ENCODE measurements at places on chromosomes 5 and 9.

DNA sequence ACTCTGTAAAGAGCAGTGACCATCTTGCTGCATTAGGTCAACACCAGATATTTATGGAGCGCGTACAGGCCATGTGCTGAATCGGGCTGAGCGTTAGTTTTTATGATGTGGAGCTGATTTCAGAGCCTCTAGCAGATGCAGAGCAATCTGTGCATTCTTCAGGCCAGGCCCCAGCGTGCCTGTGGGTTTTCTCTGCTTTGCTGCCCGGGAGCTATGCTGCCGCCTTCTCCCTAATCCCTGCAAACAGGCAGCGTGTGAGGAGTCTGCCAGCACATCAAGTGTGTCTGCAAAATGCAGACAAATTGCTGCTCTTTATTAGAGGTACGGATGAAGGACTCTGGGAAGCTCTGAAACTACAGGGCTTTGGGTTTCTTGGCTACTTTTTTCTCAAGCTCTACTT lies 170.0 kb downstream of the NTRK2 start:
- no peak for DNase-seq

DNA sequence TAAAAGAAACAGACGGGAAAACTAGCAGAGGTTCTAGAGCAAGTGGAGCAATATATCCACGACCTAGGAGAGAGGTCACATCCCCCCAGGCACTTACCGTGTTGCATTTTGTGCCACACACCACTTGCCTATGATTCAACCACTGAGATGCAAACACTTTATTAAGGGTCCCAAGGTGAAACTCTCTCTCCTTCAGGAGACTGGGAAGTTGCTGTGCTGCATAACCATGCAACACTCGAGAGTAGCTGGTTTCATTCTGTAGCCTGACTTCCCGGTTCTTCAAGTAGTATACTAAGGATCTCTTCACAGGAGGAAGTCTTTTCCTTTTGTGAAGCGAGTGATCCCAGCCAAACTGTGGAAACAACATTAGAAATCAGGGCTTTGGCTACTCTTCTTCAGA lies 1.6 kb downstream of the DCAF12 start:
- DNase-seq, result no peak

DNA sequence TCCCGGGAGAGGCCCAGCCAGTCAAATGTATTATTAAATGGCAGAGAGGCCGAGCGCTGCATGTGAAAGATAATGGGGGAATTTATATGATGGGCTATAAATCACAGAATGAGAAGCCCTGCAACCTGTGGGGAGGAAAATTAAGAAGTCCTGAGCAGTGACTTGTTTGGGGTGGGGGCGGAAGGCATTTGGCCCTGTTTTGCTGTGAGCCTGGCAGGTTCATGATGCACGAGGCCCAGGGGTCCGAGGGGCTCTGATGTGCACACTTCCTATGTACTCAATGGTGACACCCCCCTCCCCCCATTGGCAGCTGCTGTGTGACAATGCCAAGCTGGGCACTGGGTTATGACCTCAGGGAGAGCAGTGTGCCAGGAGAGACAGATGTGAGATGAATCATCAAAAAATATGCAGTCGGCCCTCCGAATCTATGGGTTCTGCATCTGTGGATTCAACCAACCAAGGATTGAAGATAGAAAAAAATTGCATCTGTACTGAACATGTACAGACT lies 13.7 kb upstream of the DAB2IP start:
- no peak for DNase-seq

DNA sequence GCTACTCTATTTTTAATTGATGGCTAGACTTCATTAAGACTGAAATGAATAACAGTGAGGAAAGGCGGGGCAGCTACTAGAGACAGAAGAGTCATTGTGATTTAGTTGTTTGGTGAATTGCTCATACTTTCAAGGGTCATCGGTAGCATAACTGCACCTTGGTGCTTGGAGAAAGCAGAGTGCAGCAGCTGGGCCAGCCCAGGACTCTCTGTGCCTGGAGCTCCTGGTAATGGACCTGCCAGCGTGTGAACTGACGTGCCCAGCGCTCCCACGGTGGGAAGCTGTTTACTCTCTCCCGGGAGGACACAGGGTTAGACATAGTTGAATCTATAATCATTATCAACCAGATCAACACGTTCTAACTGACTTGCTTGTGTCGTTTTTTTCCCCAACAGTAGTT lies 42.9 kb downstream of the LURAP1L start:
- DNase-seq, result no peak

DNA sequence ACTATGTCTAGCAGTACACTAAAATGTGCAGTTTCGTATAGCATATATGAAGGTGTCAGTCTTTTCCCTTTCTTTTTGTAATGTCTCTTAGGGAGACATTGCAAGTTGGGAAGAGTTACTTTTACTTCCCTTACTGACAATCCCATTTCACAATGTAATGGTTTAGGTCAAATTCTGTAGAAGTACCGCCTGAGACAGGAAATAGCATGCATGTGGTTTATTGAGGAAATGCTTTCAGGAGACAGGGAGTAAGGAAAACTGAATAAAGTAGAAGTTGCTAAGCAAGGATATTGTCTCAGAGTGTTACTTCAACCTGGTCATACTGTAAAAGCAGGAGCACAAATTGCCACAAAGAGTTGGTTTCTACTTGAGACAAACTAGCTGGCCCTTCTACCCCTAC lies 32.1 kb upstream of the MSANTD3 start:
- DNase-seq, result no peak

DNA sequence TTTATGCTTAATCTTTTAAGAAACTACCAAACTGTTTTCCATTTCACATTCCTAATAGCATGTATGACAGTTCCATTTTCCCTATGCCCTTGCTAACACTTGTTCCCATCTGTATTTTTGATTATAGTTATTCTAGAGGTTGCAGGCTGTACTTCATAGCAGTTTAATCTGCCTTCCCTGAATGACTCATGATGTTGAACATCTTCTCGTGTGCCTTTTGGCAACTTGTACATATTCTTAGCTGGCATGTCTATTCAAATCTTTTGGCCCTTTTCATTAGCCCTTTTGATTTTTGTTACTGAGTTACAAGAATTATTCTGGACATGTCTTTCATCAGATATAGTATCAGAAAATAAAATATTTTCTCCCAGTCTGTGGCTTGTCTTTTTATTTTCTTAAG lies 320.3 kb downstream of the DIRAS2 start:
- DNase-seq, result no peak

DNA sequence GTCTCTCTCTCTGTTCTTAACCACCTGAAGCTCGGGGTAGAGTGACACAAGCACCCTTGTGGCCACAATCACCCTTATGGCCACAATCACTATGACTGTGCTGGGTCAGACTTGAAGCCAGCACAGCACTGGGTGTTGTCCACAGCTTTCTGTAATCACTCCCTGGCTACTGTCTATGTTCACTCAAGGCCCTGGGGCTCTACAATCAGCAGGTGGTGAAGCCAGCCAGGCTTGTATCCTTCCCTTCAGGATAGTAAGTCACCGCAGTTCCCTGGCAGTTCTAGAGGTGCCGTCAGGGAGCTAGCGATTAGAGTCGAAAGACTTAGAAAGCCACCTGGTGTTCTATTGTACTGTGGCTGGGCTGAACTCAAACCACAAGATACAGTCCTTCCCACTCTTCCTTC lies 44.2 kb downstream of the GDA start:
- no peak for DNase-seq

DNA sequence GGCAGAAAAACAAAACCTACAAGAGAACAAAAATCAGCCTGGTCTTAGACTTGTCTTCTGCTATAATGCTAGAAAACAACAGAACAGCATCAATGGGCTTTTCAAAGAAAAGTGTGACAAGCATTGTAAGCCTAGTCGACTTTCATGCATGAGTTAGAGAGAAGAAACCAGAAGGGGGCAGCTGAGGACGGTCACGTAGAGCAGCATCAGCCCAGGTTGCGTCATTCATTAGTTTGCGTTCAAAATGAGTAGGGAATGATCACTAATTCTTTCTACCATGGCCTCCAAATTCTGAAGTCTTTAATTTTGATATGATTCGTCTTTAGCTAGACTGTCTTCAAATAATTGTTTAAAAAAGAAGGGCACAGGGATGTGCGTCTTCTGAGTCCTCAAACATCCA lies 4.7 kb upstream of the ISCA1 start:
- DNase-seq, result no peak

All from anterior cingulate cortex (tissue), 58 donors.